Hematopoietic multipotent progenitor cell treated with erythropoietin and hydrocortisone succinate and interleukin-3 and kit ligand, for 15 days (in vitro differentiated cells): ENCODE measurements at places on chromosomes 4 and X.

GRCh38 chrX:67543818-67544217 lies at the start of gene AR:
Gene AR, plus strand, starts transcription at chrX:67544021. Its CDS starts 1,126 bp downstream, at chrX:67545147.
- no peak for DNase-seq

DNA sequence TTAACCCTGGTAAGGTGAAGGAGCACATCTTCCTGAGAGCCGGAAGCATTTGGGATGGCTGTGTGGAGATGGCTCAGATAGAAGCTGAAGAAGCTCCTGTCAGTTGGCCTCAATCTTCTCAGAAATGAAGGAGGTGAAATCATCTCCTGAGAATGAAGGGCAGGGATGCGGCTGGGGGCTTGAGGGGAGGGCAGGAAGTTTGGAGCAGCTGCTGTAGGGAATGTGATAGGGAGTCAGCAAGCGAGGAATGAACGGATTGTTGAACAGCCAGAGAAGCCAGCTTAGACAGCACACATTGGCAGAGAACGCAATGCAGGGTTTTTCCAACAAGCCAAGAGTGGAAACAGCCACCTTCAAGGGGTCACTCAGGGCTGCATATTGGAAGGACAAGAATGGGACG lies 10.0 kb downstream of the KCNE5 start:
- DNase-seq, result no peak

- no peak for DNase-seq
These were observed 7.7 kb upstream of the CSTF2 start for GRCh38 chrX:100812216-100813158.

- DNase-seq, result no peak
These were observed 114.7 kb downstream of the TRAPPC11 start for GRCh38 chr4:183773790-183774189.

DNA sequence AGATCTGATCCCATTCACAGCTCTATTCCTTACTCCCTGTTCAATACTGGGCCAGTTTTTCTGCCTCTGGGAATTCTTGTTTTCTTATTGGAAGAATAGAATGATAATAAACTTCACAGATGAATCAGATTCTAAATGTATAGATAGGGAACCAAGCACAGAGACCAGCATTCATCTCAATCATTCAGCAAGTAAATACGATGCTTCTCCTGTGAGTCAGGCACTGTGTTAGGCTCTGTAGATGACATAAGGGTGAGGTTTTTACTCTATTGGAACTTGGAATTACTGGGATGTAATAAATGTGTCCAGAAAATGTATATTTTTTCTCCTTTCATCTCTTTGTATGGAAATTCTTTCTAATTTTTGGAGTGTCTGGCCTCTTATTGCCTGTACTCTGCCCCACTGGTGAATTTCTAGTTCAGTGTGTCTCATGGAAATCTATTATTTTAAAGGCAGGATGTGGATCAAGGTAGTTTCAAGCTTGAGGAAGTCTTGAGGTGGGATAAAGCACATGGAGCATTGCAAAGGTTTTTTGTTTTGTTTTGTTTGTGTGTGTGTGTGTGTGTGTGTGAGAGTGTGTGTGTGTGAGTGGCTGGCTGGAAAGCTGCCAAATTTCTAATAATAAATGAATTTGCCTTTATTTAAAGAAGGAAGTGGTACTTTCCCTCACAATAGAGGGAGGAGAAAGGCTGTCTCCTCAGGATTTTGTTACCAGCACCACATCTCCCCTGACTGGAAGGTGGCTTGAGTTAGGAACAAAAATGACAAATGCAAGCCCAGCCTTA lies 117.9 kb upstream of the HS3ST1 start:
- no peak for DNase-seq

DNA sequence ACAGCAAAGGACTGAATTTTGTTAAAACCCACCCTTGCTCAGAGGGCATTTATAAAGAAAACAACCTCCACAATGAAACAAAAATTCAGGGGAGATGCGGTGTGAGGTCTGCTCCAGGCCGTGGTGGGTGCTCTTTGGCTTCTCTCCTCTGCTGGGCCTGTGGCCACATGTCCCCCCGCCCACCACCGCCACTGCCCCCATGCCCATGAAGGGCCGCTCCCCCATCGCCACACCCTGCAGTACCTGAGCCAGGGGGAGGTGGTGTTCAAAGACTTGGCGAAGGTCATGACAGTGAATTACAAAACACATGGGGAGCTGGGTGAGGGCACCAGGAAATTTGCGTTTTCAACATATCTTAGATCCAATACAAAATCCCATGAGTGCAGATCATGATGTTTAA lies 14.2 kb upstream of the CFAP299 start:
- no peak for DNase-seq

DNA sequence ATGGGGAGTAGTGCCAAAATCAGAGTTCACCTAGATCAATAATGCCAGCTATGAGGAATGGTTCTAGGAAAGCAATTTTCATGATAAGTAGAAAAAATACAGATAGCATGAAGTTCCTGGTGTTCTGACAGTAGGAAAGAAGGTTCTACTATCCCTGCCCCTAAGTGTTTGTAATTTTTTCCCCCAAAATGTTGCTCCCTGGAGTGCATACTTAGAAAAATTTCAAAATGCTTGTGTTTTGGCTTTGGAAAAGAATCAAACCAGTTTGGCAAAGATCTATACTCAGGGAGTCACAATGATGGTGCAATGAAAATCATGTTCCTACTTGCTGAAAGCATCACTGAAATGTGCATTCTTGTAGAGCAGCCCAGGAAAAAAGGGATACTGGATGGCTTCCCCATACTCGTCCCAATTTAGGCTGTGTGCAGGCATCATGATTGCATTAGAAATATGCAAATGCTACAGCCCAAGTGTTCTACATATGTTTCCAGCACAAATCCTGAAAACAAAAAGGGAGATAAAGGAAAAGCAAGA lies 74.7 kb downstream of the LPAR4 start:
- DNase-seq, result no peak
